CD8-positive, alpha-beta memory T cell (primary cell): ENCODE measurements at places on chromosomes 11 and 22.
A peak's percentile ranks its signal among the peaks of the same experiment; 100 is the strongest.

DNA sequence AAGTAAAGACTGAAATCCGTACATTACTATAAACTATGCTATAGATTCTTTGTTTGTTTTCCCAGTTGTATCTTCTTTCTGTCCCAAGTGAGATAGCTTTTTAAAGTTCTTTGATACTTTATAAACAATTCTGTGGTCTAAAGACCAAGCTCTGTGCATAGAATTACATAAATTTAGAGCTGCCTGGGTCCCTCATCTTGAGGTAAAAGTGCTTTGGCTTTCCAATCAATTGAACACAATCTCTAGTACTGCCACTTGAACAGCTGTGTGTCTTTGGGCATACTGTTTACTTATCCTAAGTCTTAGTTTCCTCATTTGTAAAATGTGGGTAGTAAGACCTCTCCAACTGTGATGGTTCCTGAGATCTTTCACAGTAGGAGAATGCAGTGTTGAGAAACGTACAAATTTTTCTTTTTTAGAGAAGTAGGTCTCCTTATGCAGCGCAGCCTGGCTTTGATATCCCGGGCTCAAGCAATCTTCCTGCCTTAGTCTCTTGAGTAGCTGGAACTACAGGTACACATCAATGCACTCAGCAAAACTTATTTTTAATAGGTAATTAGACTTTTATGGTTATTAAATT lies 2.5 kb upstream of the EED start:
- DNase-seq, result no peak

DNA sequence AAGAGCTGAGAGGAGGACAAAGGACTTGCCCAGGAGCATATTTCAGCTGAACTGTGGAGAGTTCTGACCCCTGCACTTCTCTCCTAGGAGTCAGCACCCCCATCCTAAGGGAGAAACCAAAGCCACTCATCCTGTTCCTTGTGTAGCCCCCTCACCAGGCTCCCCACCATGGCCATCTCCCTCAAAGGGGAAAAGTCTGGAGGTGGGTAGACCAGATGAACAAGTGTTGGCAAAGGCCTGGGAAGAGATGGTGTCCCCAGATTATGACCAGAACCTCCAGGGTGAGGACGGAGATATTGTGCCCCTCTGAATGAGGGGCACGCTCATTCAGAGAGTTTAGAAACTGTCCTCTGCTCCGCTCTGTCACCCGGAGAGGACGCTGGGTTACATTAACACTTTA lies 880.0 kb downstream of the BRD1 start:
- no peak for DNase-seq

DNA sequence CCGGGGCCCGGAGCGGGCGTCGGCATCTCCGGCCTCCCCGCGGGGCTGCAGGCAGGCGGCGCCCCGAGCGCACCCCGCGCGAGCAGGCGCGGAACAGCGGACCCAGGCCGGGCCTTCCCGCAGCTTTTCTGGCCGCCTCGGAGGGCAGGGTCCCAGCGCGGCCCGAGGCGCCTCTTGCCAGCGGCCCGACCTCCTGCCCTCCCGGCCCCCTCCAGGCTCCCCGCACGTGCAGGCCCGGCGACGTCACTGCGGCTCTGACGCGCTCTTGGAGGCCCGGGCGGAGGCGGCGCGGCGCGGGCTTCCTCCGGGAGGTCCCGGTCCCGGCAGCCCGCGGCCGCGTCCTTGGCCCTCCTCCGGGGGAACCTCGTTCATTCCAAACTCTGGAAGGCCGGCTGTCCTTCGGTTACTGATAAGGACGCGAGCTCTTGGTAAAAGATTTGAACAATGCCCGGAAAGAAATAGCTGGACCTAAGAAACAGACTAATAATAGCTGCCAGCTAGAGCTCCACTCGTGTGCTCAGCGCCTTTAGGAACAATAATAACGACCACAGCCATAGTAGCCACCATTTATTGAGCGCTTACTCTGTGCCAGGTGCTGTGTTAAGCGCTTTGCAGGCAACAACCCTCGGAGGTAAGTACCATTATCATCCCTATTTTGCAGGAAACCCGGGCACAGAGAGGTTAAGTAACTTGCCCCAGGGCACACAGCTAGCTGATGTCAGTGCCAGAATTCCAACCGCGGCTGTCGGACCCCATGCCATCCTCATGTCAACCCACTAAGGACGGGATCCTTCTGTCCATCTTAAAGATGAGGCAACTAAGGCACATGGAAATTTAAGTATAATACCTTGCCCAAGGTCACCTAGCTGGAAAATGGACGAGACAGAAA lies 39.1 kb upstream of the CREB3L1 start:
- peak; percentile 55 for DNase-seq

GRCh38 chr11:117710211-117710610 lies 86.8 kb downstream of the DSCAML1 start:
- no peak for DNase-seq

DNA sequence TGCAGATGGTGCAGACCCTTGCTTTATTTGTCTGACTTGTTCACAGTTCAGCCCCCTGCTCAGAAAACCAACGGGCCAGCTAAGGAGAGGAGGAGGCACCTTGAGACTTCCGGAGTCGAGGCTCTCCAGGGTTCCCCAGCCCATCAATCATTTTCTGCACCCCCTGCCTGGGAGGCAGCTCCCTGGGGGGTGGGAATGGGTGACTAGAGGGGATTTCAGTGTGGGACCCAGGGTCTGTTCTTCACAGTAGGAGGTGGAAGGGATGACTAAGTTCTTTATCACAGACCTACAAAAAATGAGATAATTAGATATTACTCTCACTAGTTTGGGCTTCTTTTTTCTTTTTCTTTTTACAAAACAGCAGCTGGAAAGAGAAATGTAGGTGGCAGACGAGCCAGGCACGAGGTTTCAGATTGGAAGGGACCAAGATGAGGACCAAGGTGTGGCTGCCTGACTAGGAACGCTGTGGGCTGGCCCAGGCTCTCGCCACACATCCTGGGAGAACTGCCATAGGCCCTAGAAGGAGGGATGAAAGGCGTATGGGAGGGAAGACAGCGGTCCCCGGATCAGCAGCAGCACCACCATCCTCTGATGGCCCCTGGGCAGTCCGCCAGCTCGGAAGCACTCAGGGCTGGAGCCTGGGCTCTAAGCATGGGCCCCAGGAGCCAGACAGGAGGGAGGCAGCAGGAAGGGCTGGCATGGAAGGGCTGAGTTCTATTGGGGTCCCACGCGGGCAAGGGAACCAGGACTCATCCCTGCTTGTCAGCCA lies 14.2 kb downstream of the TXN2 start:
- no peak for DNase-seq

DNA sequence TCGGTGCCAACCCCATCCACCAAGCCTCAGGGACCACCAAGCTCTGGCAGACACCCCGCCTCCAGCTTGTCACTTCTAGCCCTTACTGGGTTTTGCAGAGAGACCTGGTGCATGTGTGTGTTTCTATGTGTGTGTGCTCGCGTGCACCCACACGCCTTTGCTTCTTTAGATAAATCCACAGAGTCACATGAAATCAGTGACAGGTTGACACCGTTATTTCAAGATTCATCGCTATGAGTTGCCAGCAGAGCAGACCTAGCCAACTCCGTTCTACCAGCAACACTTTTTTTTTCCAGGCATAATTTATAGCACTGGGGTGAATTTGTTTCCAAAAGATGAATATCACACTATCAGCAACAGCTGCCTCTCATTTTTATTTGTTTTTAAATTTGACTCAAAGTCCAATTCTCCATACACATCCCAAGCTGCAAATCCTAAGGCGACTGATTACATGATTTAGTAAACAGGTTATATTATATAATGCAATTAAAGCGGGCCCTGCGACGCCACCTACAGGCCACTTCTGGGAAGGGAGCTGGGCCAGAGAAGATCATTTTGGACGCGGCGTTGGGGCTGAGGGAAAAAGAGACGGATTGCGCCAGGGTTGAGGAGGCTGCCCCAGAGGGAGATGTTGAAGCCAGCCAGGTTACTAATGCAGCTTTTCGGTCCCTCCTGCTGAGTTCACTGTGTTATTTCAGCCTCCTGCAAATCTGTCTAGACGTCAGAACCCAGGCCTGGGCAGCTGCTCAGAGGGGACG lies 150.5 kb downstream of the FEZ1 start:
- peak; percentile 9 for DNase-seq

DNA sequence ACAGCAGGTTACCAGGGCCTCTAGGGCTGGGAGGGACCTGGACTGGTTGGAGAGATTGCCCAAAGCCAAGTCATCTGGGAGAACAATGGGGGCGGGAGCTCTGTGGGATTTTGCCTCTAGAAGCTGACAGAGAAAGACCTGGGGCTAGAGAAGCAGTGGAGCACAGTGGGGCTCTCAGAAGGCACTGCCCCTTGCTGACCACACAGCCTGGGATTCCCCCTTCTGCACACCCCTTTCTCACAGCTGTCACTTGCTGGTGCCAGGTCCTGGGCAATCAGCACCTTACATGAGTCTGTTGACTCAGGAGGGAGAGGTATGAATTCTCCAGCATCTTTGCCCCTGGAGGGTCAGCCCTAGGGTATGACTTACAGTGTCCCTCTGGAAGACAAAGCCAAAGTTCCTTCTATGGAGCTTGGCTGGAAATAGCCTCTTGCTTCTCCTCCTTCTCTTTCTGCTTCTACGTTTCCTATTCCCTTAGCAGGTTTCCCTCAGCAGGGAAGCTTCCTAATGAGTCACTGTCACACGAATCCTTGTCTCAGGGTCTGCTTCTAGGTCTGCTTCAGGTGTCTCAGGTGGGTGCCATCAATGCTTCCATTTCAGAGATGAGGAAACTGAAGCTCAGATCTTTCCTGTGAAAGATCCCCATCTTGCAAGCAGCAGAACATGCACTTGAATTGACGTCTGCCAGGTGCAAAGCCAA lies 27.0 kb downstream of the GDPD5 start:
- no peak for DNase-seq

- no peak for DNase-seq
Measured at GRCh38 chr11:26229257-26229656, 102.7 kb upstream of the ANO3 start.

DNA sequence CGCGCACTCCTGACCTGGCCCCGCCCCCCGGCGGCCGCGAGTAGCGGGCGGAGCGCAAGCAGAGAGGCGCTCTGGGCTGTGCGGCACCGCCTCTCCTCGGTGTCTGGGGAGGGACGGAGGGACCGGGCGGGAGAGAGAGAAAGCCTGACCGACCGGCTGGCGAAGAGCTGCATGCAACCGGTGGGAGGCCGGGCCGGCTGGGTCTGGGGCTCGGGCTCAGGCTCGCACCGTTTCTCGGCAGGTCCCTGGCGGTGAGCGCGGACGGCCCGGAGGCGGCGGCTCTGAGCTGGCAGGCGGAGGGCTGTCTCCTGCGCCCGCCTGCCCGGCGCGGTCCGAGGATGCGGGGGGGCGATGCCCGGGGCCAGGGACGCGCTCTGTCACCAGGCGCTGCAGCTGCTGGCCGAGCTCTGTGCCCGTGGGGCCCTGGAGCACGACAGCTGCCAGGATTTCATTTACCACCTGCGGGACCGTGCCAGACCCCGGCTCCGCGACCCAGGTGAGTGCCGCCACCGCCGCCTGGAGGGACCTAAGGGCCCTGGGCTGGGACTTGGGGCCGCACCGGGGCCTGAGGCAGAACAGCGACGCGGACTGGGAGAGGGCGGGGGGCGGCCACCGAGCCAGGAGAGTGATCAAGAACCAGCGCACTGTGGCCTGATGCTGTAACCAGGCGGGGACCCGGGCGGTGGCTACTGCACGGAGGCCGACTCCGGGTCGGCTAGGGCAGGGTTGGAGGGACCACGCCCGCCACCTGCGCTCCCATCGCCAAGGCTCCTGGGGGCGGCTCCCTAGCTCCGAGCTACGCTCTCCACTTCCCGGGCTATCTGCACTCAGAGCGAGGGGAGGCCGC lies at the start of gene SYT9:
Gene SYT9 (plus strand): TSS at position 69 of the 847 bp plus-strand sequence. CDS start 283 bp downstream, at position 352.
- no peak for DNase-seq

DNA sequence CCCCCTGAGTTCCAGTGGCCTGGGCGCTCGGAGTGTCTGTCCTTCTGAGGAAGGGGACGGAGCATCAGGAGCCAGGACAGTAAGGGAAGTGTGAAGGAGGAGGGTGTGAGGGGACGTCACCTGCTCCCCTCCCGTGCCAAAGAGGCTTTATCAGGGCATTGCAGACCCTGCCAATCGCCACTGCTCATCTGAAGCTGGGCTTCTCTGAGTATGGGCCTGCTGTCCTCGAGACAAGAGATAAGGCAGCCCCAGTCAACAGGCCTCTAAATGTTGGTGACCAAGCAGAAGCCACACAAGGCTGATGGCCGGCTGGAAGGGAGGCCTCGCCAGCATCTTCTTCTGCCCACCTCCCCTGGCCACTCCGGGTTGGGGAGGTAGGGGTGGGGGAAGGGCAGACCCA lies 29.8 kb downstream of the LIF start:
- DNase-seq, result no peak
